Spleen (tissue), 13 donors: ENCODE measurements at places on chromosomes 6 and 20. TPM values are rescaled to one million over a fixed set of nuclear protein-coding genes. Genes with fewer than 3 reads are reported as not detected.

Gene TMX4
- polyA plus RNA-seq, result 7.5 TPM

DNA sequence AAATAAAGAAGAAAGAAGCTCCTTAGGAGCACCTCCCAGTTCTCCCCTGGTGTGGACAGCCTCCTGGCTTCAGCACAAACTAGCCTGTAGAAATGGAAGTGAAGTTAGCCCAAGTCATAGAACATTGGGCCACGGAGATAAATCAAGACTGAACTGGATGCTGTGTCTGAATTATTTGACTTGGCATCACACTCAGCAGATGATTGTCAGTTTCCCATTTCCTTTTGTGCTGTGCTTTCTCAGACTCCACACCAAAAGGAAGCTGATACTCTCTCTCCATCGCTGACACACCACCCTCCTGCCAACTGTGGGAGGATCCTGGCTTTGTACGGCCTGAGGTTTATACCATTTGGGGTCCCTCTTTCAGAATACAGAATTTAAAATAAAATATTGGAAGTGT, 209.8 kb downstream of the TFAP2A start:
- DNase-seq, result no peak

DNA sequence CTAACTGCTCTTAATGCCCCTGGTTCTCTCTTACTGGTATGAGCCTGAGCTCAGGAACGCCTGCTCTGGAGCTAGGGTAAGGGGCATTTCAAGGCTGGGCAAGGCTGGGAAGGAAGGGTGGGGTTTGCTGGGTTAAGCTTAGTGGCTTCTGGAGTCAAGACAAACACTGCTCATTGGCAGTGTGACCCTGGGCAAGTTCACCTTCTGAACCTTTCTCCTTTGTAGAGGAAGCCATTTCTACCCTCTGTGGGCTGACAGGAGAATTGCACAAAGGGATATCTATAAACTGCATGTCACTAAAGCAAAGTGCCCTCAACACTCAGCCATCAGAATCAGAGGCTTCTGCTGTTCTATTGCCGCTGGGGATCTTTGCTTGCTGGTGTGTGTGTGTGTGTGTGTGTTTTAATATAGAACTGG, 20.3 kb upstream of the LRRN4 start:
- no peak for DNase-seq

GRCh38 chr6:141208101-141208500, 924.6 kb upstream of the GJE1 start:
- DNase-seq, result no peak

- no peak for DNase-seq
Observed at GRCh38 chr6:113809826-113810225, 47.3 kb upstream of the MARCKS start.

GRCh38 chr6:72559555-72559954, 62.3 kb upstream of the KCNQ5 start:
- no peak for DNase-seq

Gene NNAT
- 0.35 TPM for polyA plus RNA-seq

DNA sequence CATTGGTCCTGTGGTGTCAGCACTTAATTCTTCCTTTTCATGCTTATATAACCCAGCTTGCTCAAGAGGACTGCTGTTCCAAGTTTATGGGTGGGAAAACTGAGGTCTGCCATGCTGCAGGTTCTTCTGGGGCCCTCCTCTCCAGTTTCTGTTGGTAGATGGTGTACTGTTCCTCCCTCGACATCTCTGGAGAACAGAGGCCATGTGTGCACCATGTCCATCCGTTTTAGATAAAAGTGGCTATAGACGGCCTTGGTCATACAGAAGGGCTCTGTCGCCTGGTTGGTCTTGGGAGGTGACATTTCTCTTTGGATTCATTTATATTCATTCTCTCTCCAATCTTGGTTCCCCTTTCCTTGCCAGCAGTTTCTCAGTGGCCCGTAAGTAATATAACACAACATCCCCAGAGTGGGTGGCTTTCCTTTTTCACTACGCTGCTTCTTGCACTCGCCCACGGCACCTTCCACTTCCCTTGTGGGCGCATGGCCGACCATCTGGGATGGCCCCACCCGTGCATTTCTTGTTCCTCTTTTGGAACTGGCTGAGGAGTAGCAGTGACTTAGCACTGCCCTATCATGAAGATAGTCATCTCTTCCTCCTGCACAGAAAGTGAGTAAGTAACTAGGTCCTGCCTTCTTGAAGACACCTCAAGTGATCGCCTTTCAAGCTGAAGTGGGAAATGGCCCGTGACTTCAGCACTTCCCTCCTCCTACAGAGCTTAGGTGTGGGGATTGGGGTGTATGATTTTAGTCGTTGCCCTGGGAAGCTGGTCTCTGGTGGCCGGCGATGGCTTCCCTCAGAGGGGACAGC, 94.2 kb downstream of the RREB1 start:
- peak; percentile 93 for DNase-seq

DNA sequence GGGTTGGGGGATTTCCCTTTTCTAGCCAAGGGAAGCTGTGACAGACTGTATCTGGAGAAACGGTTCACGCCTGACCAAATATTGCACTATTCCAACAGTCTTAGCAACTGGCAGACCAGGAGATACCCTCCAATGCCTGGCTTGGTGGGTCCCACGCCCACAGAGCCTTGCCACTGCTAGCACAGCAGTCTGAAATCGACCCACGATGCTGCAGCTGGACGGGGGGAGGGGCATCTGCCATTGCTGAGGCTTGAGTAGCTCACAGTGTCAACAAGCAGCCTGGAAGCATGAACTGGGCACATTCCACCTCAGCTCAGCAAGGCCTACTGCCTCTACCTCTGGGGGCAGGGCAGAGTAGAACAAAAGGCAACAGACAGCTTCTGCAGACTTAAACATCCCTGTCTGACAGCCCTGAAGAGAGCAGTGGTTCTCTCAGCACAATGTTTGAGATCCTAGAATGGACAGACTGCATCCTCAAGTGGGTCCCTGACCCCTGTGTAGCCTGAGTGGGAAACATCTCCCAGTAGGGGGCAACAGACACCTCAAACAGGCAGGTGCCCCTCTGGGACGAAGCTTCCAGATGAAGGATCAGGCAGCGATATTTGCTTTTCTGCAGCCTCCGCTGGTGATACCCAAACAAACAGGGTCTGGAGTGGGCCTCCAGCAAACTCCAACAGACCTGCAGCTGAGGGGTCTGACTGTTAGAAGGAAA, 89.9 kb upstream of the ECI2 start:
- no peak for DNase-seq

- no peak for DNase-seq
Observed at GRCh38 chr20:16539280-16540021, 33.8 kb downstream of the KIF16B start.

- peak; percentile 95 for DNase-seq
Observed at GRCh38 chr20:32743237-32744112, at the start of gene COMMD7. Gene COMMD7 (minus strand): TSS chr20:32743467. CDS start chr20:32743391, 76 bp downstream.

Gene IPCEF1
- 2.2 TPM for polyA plus RNA-seq

GRCh38 chr20:63191400-63191799, 24.5 kb downstream of the YTHDF1 start:
- no peak for DNase-seq

Gene TFAP2A
- 0.11 TPM for polyA plus RNA-seq

- no peak for DNase-seq
Observed at GRCh38 chr6:119076576-119077390, 1.7 kb downstream of the FAM184A start.

Gene TNFRSF21
- polyA plus RNA-seq, result 3.3 TPM

- no peak for DNase-seq
Observed at GRCh38 chr6:31588871-31589650, 3.0 kb downstream of the LST1 start.

- no peak for DNase-seq
Observed at GRCh38 chr6:89951574-89952104, 57.4 kb downstream of the GJA10 start.

DNA sequence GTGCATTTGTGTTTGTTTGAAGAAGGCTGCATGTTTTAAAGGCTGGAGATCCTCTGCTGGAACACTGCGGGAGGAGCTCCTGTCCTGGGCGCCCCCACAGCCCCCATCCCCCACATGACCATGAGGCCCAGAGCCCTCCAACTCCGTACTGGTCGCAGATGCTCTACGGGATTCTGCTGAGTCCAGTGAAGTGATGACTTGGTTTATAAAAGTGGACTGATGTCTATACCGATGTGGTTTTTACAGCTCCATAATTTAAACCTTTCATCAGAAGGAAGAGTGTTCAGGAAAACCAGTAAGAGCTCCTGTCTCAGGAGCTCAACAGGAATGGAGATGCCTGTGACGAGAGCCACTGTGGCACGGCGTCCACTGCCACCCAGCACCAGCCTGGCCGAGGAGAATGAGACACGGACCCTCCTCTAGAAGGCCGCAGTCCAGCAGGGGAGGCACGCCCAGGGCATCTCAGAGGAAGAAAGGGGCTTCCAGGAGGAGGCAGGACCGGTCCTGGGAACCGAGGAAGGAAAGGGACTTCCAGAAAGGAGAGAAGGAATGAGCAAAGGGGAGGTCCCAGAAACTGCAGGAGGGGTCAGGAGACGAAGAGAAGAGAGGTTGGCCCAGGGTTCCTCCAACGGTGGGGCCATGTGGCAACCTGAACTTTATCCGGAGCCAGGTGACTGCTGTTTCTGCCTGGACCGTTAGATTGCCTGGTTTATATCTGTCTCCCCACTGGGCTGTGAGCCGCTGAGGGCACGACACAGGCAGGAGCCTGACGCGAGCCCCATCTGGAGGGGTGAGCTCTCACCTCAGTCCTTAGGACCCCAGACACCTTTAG, 26.9 kb downstream of the BFSP1 start:
- peak; percentile 83 for DNase-seq

DNA sequence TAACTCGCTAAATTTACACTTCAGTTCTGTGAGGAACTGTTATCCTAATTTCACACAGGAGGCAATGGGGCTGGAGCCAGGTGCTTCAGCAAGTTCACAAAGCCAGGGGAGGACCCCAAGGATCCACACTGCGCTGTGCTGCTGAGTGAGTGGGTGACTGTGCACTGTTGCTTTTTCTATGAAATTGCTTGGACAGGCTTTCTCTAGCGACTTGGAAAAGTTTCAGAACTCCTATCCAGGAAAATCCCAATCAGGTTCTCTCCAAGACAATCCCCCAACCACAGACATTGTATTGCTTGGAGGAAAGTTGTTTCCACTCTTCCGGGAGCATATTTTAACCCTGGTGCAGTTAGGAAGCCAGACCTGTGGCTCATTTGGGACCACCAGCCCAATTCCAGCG, 175.9 kb upstream of the CST7 start:
- no peak for DNase-seq

DNA sequence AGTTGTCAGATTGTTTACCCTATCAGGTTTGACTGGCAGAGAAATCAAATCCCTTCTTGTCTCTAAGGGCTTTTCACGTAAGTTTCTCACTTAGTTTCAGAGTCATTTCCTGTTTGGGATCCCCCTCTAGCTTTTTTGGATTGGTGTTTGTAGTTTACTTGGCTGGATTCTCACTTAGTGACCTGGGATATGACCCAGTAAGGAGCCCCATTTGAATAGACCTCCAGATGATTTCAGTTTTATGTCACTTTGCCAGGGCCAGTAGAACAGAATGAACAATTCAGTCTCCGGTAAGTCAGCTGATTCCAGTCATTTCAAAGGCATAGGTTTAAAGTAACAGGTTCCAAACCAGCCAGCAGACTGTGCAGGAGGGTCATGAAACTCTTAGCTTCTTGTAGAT, 8.2 kb downstream of the FAM135A start:
- no peak for DNase-seq

- DNase-seq, result no peak
Observed at GRCh38 chr20:34834459-34834893, 9.0 kb upstream of the NCOA6 start.

Gene OR2B6
- polyA plus RNA-seq, result not detected

GRCh38 chr6:52595000-52595795, 18.3 kb upstream of the TRAM2 start:
- DNase-seq, result no peak

- no peak for DNase-seq
Observed at GRCh38 chr6:163780994-163781393, 366.5 kb downstream of the QKI start.

DNA sequence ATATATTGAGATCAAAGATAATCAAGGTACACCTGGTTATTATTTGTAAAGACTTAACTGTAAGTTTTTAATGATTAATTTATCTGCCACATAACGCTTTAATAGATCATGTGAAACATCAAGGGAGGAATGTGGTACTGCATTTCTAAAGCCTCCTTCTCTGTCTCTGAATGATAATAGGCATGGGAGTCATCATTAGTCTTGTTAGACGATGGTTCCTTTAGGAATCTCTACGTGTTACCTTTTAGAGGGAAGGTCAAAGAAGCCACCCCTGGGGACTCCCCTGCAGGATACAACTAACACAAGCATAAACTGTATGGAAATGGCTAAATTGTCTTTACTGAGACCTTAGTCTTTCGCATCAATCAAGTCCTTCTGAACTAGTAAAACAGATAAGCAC, 173.6 kb upstream of the MCHR2 start:
- no peak for DNase-seq

GRCh38 chr6:138107752-138108592, 753 bp upstream of the PERP start:
- DNase-seq, result no peak

DNA sequence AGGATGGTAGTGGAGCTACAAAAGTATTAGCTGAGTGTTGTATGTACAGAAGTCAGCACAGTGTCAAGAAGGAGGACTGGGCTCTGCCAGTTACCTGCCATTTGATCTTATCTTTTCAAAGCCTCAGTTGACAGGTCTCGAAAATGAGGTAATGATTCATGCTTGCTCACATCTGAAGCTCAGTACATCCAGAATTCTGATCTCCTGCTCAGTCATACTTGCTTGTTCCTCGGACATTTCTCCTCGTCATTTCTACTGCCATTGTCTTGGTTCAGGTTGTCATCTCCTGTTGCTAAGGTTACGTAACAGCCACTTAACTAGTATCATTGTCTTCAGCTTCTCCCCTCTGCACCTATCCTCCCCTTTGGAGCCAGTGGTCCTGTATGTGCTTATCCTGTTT, 89.5 kb downstream of the SLX4IP start:
- DNase-seq, result no peak

Gene OTOR
- polyA plus RNA-seq, result not detected

GRCh38 chr6:80789912-80790570, 683.6 kb downstream of the BCKDHB start:
- no peak for DNase-seq

- DNase-seq, result no peak
Observed at GRCh38 chr6:79034865-79035264, 43.2 kb downstream of the PHIP start.

- no peak for DNase-seq
Observed at GRCh38 chr6:40425192-40425919, 161.8 kb downstream of the LRFN2 start.

GRCh38 chr6:119133400-119133799, 54.9 kb upstream of the FAM184A start:
- no peak for DNase-seq

Gene PBOV1
- polyA plus RNA-seq, result not detected

- no peak for DNase-seq
Observed at GRCh38 chr6:48032151-48032550, 78.8 kb downstream of the PTCHD4 start.

Gene TMEM151B
- polyA plus RNA-seq, result 0.11 TPM
